CD4-positive, alpha-beta T cell treated with Interleukin-6 for 4 hours (primary cell): ENCODE measurements at places on chromosomes 2 and 18.
A peak's percentile ranks its signal among the peaks of the same experiment; 100 is the strongest.

GRCh38 chr18:48844271-48844670, 106.5 kb downstream of the SMAD7 start:
- DNase-seq = no peak

DNA sequence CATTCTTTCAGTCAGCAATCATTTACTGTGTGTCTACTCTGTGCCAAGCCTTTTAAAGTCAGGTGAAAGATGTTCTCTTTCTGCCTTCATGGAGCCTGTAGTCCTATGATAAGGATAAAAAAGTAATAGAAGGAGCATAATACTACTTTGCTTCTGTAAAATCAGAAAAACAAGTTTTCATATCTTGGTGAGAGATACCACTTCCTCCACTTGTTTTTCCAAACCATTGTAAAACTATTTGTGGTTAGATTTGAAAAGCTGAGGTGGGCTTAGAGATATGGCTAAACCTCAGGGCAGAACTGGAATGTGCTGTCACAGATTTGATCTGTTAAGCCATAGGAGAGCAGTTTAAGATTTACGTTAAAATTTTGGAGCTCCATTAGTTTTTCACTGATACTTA, 104.7 kb upstream of the FAM117B start:
- DNase-seq = no peak

GRCh38 chr18:3995476-3996102, 459.5 kb downstream of the DLGAP1 start:
- DNase-seq = peak; percentile 53

GRCh38 chr2:112605926-112606325, 21.5 kb downstream of the CHCHD5 start:
- no peak for DNase-seq

- no peak for DNase-seq
Measured at GRCh38 chr2:232543491-232543890, 4.0 kb downstream of the CHRNG start.

DNA sequence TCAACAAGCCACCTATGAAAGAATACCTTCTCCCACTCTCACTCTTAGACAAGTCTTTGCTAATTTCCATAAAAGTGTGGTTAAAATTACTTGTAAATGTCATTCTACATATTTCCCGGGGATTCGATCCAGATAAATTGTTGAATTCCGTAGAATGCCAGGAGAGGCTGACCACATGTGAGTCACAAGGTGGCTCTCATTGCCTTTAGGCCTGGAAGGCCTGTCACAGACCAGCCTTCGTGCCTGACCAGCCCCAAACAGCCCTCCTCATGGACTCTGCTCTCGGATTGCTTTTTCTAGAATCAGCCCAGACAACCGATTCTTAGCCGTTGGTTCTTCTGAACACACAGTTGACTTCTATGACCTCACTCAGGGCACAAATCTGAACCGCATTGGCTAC, 86.0 kb downstream of the RTN4 start:
- DNase-seq = no peak

GRCh38 chr2:217691516-217691915, 311.3 kb downstream of the TNS1 start:
- DNase-seq = no peak

DNA sequence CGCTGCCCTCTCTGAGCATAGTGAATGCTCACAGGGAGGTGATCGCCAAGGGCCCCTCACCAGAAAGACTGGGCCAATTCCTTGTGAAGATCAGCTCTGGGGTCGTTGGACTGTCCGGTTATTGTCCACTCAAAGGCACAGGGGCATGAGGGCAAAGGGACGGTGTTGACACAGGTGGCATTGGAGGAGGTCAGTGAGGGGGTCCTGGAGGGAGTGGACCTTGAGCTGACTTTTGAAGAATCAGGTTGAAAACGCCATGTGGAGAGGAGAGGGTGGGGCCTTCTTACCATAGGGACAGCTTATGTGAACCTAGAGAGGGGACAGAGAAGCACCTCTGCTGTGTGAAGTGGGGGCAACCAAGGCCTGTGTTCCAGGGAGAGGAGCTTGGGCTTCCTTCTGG, 131.5 kb downstream of the TFCP2L1 start:
- no peak for DNase-seq

DNA sequence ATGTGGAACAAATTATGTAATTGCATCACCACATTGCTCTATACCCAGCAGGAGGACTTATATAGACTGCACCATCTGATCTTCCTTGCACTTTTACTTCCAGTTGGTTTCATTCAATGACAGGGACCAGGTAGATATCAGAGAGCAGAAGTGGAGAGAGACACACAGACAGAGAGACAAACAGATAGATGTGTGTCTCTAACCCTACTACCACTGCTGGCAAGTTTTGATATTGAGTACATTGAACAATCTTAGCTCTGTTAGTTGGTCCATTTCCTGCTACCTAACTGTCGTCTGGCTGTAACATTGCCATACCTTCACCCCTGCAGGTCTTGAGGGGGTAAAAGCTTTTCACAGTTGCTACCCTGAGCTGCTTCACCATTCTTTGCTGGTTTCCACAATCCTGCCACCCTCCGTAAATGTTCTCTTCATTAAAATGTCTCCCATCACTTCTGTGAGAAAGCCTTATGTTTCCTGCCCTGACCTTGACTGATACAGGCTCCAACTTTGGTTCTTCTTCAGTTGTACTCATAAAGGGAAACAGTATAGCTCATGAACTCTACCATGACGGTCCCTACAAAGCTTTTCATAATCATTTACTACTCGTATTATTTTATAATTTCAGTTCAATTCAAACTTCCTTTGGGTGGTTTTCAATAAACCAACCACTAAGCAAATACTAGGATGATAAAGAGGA, 62.3 kb upstream of the ITGA4 start:
- no peak for DNase-seq

DNA sequence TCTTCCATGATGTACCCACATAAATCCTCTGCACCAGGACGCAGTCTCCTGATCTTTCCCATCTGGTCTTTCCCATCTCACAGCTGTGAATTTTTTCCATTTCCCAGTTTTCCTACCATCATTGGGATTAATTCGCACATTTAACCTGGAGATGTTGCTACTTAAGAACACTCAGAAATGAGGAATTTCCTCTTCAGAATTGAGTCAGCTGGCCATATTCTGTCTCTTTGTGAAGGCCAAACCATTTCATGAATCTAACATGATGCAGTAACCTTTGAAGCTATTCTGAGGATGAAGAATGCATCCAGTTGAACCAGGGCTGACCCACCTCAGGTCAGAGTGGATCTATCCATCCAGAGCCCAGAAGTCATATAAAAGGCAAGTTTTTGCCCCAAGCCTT, 326.8 kb downstream of the SETBP1 start:
- DNase-seq = no peak

GRCh38 chr2:88874063-88874657, 182.7 kb downstream of the RPIA start:
- DNase-seq = peak; percentile 47

DNA sequence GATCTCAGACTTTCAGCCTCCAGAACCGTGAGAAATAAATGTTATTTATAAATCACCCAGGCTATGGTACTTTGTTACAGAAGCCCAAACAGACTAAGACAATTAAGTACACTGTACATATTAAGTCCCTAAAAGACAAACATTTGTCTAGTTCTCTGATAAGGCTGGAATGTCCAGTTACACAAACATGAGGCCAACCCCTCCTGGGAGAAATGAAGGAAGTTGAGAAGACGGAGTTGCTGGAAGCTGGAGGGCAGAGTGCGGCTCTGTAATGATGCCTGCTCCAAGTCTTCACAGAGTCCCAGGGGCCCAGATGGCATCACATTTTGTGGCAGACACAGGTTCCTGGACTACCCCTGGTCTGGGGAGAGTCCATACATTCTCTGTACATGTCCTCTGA, 79.2 kb upstream of the ST8SIA3 start:
- no peak for DNase-seq

GRCh38 chr2:7004636-7005035, 87.4 kb downstream of the RNF144A start:
- no peak for DNase-seq

DNA sequence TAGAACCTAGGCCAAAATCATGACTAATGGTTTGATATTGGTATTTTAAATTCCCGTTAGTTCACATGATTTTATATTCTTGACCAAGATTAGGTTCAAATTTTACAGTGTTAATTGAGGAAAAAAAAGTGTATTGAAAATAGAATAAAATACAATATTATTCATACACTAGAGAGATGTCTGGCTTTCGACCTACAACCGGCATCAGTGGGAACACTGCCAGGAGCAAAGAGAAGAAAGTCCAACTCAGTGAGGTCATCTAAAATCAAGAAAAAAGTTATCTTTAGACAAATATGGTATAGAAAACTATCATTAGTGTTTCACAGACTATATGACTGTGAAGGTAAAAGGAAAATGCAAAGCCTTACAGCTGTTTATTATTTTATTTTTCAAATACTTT, 81.5 kb downstream of the PIGN start:
- DNase-seq = no peak

GRCh38 chr2:23904215-23904614, 22.7 kb downstream of the ATAD2B start:
- no peak for DNase-seq

- DNase-seq = peak; percentile 13
Measured at GRCh38 chr2:55309446-55309845, 40.4 kb upstream of the MTIF2 start.

- no peak for DNase-seq
Measured at GRCh38 chr2:56806924-56807323, 623.1 kb downstream of the CCDC85A start.

GRCh38 chr18:51522338-51522737, 324.9 kb upstream of the MEX3C start:
- DNase-seq = no peak

GRCh38 chr2:173432049-173432754, 77.5 kb downstream of the CDCA7 start:
- no peak for DNase-seq

DNA sequence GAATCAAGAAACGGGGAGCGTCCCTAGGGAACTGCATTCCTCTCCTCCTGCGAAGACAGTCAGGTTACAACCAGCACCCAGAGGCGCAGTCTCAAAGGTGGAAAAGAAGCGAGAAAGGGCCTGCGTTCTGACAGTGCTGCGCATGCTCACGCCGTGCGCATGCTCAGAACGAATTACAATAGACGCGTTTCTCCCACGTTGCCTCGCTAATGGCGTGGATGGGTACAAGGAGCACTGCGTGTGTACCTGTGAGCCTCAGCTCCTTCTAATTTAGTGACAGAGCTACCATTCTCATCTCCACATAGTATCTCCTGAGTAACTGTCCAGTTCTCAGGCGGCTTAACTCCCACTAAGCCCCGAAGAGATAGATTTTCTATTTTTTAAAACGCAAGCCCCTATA, 448.8 kb downstream of the TXNL1 start:
- DNase-seq = no peak

GRCh38 chr2:96951125-96951654, 35.2 kb downstream of the FAM178B start:
- DNase-seq = peak; percentile 88

- no peak for DNase-seq
Measured at GRCh38 chr2:159513745-159514144, 102.6 kb downstream of the BAZ2B start.

DNA sequence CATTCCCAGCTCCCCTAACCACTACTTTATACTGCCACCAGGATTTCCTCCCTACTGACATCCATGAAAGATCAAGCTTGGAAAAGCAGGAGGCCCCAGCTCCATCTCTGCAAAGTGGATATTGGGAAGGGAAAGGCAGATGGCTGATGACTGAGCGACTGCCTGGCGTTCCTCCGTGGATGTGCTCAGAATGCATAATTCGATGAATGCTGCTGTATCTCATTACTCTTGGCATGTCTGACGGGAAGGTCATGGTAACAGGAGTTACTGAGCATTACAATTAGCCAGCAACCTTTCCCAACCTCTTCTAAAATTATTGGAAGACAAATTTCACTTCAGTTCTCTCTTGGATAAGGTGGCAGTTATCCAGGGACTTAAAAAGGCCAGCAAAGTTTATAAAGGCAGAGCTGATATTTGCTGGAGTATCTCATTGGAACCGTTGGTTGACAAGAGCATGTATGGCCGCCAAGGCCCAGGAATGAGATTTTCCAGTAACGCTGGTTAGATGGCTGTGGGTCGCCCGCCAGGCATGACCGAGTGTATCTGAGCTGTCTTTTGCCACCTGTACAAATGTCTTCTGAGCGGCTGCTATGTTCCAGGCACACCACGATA, 34.5 kb downstream of the KCNE4 start:
- no peak for DNase-seq

DNA sequence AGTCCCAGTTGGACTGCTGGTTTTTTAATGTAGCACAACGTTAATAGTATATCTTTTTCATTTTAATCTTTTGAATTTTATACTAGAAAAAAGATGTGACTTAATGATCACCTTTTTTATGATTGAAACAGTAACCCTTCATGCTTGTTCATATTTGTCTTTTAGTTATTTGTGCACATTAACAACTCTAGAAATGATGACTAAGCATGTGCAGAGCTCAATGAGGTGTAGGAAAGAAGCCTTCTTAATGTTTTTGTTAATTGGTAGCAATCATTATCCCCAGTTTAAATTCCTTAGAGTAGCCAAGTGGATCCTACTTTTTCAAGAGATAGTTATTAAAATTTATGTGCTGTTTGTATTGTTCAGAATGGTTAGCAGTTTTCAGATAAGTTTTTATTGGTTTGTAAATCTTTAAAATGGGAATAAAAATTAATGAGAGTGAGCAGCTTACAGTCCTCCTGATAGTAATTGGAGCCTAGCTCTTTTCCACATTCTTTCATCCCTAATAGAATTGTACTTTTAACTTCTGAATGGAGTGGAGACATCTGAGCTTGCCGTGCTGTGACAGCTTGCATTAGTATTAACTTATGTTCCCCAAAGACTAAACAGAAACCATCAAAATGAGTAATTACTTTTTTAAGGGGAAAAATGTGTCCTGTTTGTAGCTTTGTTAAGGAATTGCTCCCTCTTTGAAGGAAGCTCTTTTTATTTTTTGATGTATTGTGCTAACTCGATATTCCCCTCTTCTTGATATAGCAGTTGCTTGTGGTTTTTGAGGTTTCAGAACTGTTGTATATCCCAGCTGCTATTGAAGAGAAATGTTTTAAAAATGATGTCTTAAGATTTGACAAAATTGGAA, 17.3 kb downstream of the PIK3C3 start:
- no peak for DNase-seq

- no peak for DNase-seq
Measured at GRCh38 chr2:187167491-187167890, 280.6 kb downstream of the CALCRL start.

GRCh38 chr2:6747433-6747832, 118.3 kb downstream of the CMPK2 start:
- DNase-seq = no peak

GRCh38 chr2:237712477-237713377, 85.3 kb downstream of the LRRFIP1 start:
- no peak for DNase-seq

GRCh38 chr2:8378016-8378810, 303.6 kb upstream of the ID2 start:
- DNase-seq = no peak

GRCh38 chr2:22944143-22944542, 440.8 kb upstream of the KLHL29 start:
- DNase-seq = no peak
